ENCODE measurements at places on chromosomes 3 and 15.

DNA sequence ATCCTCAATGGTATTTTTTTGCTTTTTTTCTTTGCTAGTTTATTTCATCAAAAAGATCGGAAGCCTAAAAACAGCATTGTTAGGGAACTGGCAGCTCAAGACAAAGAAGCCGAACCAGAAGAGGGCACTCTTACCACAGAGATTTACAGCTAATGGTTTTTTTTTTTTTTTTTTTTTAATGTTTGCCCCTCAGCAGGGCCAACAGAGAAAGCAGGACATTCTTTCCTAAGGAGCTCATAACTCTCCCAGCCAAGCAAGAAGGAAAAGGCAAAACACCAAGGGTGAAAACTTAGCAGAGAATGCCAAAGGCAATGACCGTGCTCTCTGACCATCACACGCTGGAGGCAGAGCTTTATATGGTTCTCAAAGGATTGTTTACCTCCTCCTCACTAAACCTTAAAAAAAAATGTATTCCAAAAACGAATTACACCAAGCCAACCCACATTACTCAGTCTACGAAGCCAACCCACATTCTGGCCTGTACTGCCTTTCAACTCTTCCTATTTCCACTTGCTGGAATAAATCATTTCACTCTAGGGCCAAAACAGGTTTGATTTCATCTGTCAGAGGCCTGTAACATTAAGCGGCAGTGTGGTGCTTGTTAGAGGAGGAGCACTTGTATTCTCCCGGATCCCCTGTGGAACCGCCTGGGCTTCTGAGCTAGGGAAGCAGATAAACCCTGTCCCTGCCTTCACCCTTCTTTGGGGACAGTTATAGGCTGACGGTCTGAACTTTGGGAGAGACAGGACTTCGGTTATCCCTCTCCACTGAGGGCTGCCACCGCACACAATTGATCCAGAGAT is 35.6 kb upstream of the GYG1 start:
- DNase-seq, result no peak

- DNase-seq, result no peak
Measured at GRCh38 chr15:57866149-57866736, 159.7 kb downstream of the POLR2M start.

DNA sequence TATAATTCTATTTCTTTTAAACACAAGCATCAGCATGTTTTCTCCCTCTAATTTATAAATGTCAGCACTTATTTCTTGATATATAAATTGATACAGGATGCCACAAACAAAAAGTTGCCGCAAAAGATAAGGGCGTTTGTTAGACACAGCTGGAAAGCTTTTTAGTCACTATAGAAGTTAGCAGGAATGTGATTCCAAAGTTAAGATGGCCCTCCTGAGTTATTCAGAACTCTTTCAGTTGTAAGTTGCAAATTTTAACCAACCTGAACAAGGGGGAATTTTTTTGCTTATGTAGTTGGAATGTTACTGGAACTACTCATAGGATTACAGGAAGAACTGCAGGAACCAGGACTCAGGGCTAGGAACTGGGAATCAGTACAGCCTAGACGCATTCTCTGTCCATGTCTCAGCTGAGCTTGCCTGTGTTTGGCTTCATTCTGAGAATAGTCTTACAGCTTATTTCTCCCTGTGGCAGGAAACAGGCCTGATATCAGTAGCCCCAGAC is 166.3 kb downstream of the VGLL4 start:
- no peak for DNase-seq

GRCh38 chr3:198113206-198114053 is 153.4 kb downstream of the LMLN start:
- DNase-seq, result no peak

GRCh38 chr3:144948711-144949110 is 977.1 kb downstream of the DIPK2A start:
- DNase-seq, result no peak

GRCh38 chr3:127423856-127424765 is 136.3 kb upstream of the PRR20G start:
- DNase-seq, result no peak

DNA sequence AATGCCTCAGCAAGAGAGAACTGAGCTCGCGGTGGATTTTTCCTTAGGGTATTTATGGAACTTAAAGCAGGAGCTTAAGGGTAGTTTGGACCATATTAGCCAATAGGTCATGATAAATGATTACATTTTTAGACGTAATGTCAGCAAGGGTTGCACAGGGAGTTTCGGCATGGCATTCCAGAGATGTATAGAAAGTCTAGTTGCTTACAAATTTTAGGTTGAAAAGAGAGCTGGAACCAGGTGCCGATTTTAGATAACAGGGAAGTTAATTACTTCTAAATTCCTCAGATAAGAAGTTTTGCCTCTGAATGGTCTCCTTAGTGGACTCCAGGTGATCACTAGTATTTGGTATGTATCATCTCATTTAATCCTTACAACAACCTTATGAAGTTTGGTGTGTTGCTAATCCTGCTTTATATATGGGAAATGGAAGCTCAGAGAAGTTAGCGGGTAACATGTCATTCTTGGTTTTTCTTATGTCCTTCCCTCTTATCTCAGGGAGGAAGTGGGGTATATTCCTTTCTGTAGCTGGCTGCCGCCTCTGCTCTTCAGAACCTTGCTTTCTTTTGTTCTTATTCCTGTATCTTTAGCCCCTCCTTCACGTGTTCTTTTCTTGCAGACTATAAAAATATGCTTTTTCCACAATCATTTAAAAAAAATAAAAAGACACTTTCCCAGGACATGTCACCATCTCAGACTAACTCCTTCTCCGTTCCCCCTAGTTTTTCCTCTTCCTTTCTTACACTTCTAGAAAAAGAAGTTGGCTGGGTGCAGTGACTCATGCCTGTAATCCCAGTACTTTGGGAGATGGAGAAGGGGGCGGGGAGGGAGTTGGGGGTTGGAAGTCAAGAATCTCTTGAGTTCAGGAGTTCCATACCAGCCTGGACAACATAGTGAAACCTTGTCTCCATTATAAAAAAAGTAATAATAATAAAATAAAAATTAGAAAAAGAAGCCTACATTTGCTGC is 25.7 kb downstream of the IQGAP1 start:
- no peak for DNase-seq

DNA sequence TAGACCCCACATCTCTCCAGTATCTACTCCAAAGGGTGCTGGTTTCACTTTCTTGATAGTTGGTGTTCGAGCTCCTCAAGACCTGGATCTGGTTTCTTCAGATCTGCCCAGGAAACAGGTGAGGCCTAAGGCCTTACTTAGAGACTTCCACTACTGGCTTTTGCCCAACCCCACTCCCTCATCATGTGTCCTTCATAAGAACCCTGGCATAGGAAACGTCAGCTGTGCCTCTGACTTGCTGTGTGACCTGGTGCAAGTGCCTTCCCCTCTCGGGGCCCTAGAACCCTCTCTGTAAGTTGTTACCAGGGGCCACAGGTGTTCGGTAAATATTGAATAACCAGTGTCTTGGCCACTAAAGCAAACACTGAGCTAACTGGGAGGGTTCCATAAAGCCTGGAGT is 3.9 kb downstream of the OXTR start:
- DNase-seq, result no peak

- DNase-seq, result no peak
Measured at GRCh38 chr3:57998366-57999283, 9.6 kb upstream of the FLNB start.

GRCh38 chr3:193680220-193680619 is 87.2 kb downstream of the OPA1 start:
- no peak for DNase-seq

GRCh38 chr15:92674347-92674746 is 18.8 kb upstream of the FAM174B start:
- DNase-seq, result no peak

- DNase-seq, result no peak
Measured at GRCh38 chr3:47299381-47300318, 16.9 kb downstream of the KLHL18 start.

DNA sequence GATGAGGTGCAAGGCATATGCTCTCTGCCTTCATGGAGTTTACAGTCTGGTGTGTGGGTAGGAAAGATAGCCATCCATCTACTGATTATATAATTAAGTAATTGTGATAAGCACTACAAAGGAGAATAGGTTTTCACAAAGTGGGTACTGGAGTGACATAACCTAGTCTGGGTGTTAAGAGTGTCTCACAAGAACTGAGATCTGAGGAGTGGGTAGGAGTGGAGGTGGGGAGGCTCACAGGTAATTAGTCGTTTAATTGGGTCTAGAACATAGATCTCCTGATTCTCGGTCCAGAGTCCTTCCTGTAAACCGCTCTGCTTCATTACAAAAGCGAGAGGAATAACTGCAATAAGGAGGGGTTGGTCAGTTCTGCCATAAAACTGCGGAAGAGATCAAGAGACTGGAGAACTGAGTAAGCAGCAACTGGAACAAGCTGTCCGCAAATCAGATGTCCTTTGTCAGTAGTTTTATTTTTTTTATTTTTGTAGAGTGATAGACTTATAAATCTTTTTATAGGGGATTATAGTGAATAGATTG is 2.2 kb downstream of the NEO1 start:
- no peak for DNase-seq

- no peak for DNase-seq
Measured at GRCh38 chr3:186534113-186534669, 10.0 kb downstream of the CRYGS start.

GRCh38 chr15:93829115-93829870 is 402.1 kb upstream of the MCTP2 start:
- no peak for DNase-seq

GRCh38 chr3:108406063-108406660 is 104.2 kb downstream of the MYH15 start:
- no peak for DNase-seq

- DNase-seq, result no peak
Measured at GRCh38 chr3:76293856-76294255, 508.5 kb upstream of the ZNF717 start.

DNA sequence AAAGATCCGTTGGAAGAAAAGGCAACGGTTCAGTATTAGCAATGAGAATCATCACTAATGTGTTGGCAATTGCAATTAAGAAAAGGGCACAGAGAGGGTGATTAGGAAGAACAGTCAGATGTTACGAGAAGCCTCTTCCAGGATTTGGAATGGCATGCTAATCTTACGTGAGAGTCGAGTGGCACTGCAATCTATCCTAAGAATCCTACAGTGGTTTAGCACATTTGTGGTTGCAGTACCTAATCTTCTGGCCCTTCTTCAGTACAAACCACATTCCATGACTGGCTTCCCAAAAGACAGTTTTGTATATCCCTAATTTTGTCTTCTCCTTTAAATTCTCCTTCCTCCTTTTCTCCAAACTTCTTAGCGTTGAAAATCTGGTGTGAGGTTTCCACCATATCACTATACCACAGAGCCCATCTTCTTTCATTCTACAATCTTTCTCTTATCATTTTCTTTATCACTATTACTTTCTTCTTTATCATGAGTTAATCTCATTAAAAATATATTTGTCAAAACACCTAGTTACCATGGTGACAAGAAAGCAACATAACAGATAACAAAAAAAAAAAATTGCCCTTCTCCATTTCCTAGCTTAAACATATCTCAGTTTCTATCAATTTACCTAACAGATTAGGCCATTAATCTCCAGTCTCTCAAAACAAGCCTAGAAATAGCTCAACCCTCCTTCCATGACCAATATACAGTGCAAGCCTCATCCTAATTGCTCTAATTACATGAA is 60.1 kb downstream of the IGSF11 start:
- no peak for DNase-seq

DNA sequence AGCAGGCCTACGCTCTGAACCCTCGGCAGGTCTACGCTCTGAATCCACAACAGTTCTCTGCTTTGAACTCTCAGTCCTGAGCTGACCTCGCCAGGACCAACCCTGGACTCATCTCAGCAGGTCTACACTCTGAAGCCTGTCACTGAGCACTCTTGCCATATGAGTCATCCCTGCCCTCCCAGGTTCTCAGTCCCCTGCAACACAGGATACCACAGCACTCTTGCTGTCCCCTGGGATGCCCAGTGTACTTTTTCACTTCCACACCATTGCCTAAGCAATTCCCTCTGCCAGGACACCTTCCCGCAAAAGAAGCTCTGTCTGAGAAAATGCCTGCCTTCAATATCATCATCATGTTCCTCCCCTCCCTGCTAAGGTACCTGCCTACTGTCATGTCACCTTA is 42.0 kb downstream of the NUP210 start:
- no peak for DNase-seq

GRCh38 chr3:66989860-66990696 is 8.0 kb upstream of the KBTBD8 start:
- no peak for DNase-seq

- no peak for DNase-seq
Measured at GRCh38 chr3:46730819-46731218, 13.2 kb upstream of the PRSS50 start.

DNA sequence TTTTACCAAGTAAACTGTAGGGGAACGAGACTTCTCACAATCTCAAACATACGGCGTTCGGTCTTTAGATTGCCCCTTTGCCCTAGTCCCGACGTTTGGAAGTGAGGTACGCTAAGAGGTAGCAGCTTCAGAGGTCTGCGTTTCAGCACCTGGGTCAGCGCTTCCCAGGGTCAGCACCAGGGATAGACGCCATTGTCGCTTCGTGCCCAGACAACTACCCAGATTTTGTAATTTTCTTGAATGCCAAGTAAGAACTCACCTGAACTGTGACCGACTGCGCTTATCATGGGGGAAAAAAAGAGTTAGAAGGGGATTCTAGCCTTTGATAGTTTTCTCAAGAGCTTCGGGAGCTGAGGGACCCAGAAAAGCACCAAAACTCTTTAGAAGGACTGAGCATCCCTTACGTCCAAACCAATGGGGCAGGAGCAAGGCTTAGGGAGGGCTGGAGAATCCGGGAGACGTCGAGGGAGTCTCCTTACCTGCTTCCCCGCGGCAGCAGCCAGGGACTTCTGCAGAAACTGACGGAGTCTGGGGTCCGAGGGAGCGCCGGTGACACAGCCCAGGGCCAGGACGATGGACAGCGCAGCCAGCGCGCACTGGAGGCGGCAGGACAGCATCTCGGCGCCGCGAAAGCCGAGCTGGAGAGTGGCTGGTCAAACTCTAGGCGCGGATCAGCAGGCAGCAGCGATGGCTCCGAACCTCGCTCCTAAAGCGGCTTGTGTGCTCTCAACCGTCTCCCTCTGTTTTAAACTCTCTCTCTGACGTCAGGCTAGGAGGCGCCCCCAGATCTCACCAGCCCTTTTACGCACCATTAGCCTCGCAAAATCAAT is at the start of gene SST:
Gene SST, minus strand, starts transcription at position 720 of the 830 bp plus-strand sequence. Its CDS starts 103 bp downstream, at position 617.
- DNase-seq, result no peak

DNA sequence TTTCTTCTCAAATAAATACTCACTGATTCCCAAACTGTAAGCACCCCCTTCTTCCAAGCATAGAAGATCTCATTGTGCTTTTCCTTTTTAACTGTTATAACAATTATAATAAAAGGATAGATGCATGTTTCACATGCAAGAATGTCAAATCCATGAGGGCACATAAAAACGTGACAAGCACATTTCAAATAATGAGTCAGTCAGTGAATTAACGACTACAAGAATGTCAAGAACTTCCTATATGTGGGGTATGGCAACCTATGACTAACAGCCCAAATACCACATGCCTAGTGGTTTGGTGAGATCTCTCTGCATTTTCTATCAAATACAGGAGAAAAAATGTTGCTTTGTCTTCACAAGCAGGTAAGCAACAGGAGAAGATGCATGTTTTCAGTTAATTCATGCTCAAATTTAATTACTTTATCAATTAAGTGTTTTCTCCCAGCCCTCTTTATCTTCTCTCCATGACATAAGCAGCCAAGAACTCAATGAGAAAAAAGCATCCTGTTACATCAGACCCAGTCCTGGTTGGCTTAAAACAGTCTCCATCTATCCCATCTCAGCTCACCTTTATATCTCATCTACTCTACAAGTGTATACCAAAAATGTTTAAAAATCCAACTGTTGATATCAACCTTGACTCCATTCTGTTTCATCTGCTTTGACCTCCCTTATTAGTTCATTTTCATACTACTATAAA is 181.5 kb upstream of the LMCD1 start:
- no peak for DNase-seq

- DNase-seq, result no peak
Measured at GRCh38 chr3:11371747-11372146, 99.5 kb downstream of the ATG7 start.

- DNase-seq, result no peak
Measured at GRCh38 chr3:169112153-169112892, 551.2 kb downstream of the MECOM start.
